Inflammatory macrophage treated with lipopolysaccharide for 4 hours (primary cell): ENCODE measurements at places on chromosomes 2 and 18.

DNA sequence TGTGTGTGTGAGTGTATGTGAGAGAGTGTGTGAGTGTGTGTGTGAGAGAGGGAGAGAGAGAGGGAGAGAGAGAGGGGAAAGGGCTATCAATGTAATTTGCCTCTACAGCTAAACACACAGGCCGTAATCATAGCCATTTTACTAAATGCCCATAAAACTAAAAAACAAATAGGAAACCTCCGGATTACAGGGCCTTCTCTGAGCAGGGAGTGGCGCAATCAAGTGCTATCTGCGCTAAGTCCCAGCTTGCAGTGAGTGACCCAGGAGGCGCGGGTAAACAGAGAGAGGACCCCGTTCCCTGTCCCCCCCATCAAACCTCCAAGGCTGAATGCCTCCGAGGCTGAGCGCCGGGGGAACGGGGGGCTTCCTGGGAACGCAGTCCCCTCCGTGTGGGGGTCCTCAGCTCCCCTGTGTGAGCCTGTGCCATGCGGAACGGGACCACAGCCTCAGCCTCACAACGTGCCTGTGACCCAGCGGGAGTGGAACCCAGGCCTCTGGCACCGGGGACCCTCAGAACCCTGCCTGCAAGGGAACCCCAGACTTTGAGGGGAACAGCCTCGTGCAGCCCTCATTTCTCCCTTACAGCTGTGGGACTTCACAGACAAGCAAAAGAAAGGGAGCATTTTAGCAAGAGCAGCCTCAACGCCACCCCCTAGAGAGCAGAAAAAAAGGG is 54.7 kb upstream of the ID2 start:
- no peak for DNase-seq

GRCh38 chr2:227366769-227367426 is 12.2 kb downstream of the TM4SF20 start:
- peak; percentile 42 for DNase-seq

DNA sequence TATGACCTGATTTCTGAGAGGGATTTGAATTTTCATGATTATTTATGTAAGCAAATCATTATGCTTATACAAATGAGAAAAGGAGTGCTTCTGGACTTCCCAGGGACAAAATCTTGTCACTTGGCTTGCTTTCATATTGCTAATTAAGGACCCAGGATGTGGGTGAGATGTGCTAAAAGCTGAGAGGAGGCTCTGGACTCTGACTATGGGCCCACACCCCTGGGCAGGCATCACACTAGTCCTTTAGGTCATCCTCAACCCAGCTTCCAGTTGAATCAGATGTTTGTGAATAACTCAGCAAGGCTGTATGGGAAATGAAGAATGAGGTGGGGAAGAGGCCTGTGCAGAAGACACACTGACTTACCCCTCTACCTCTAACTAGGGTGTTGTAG is 11.9 kb downstream of the IL1B start:
- peak; percentile 51 for DNase-seq

- DNase-seq: no peak
Measured at GRCh38 chr2:132929786-132930185, 259.8 kb upstream of the LYPD1 start.

DNA sequence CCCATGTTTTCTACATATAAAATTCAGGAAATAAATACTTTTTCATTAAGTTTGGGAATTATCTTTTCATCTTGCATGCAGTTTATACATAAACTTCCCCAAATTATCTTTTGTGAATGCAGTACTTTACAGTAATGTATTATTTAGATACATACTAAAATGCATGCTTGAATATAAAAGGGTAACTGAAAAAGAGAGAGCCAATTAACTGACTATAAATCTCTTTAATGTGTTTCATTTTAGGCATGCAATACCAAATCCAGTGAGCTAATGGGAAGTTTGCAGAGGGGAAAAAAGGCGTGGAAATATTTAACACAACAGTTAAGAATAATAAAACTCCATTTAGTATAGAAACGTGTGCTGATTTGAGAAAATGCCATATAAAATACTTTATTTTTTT is 39.2 kb downstream of the COL4A4 start:
- no peak for DNase-seq

DNA sequence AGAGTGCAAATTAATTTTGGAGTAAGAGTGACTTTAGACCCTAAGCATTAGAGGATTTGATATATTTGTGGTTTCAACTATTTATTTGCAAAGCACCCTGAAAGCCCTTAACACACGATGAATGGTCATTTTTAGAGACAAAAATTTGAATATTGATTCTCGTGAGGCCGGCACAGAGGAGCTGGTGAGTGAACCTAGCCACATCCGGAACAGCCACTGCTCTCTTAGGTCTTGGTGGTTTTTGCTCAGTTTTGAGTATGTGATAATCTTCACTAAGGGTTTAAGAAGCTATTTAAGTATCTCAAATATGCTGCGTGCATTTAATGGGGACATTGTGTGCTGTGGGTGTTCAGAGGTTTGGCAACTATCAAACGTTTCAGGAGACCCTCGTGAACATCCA is 204.8 kb downstream of the TSN start:
- no peak for DNase-seq

DNA sequence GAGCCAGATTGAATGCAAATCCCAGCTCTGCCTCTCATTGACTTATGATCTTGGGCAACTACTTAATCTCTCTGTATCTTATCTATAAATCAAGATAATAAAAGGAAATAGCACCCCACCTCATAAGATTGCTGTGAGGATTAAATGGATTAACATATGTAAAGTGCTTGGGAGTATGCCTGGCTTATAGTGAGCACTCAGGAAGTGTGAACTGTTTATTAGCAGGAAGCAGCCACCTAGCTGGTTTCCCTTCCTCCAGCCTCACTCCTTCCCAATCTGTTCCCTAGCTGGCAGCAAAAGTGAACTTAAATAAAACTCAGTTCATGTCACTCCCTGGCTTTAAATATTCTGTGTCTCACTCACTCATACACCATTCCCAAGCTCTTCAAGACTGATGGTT is 526.6 kb upstream of the PKDCC start:
- DNase-seq: no peak

DNA sequence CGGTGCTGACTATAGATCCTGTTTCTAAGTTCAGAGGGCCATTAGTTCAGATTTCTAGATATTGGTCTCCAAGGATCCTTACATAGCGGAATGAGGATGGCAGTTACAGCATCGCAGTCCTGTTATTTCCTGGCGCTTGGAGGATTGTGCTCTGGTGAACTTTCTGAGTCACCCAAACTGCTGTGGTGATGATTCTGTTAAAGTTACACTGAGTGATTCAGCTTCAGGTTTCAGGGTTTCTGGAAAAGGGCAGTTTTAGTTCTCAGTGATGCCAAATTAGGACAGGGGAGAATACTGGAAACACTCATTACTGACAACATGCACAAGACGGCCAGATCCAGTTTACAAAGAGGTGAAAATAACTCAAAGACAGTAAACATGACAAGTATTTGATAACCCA is 52.1 kb upstream of the ANKRD62 start:
- DNase-seq: no peak

DNA sequence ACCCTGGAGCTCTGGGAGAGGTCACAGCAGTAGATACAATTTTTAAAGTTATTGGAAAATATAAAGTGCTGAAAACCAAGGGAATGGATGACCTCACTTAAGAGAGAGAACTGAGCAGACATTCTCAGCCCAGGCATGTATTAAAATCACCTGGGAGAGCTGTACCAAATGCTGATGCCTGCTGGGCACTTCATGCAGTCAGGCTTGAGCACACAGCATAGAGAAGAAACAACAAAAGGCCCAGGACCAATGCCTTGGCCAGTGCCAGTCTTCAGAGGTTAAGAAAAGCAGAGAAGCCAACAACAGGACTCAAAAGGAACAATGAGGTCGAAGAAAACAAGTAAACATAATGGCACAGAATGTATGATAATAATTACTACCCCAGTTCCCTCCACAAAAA is 211.8 kb downstream of the L3MBTL4 start:
- DNase-seq: no peak

- peak; percentile 67 for DNase-seq
Measured at GRCh38 chr2:144183727-144184126, 336.2 kb downstream of the ZEB2 start.
